ENCODE measurements at places on chromosomes 1 and 21.
A peak's percentile ranks its signal among the peaks of the same experiment; 100 is the strongest.

- DNase-seq: no peak
Measured at GRCh38 chr1:45411510-45411899, 71.3 kb upstream of the MUTYH start.

DNA sequence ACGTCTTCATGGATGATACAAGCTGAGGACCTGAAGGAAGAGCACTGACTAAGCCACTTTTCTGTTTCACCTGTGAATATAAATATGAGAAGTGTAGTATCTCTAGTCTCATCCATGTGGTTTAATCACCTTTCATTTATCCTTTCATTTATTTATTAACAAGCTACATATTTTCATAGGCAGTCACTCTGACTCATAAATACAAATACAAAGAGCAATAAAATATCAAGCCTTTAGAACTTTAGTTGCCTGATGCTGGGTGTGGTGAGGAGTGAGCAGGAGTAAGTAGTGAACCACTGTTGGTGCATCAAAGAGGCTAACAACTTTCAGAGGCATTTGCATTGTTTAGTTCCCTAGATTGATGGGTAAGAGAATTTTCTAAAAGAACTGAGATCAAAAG lies 269.0 kb upstream of the C1orf87 start:
- DNase-seq: no peak

GRCh38 chr1:84164161-84164560 lies 20.1 kb downstream of the PRKACB start:
- no peak for DNase-seq

DNA sequence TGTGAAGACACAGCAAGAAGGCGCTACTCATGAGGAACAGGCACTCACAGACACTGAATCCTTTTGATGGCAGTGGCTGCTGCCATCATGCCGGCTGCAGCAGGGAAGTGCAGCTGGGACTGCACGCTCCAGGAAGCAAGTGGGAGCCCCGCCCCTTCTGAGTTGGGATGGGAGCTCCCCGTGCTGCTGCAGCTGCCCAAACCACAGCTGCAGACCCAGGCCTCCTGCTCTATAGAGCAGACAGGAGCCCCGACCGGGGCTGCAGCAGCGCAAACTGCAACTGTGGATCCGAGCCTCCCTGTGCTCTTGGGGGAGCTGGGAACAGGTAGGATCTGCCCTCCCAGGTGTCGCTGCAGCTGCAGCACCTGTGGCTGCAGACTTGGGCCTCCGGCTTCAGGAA lies 65.2 kb upstream of the MARK1 start:
- DNase-seq: peak; percentile 46

DNA sequence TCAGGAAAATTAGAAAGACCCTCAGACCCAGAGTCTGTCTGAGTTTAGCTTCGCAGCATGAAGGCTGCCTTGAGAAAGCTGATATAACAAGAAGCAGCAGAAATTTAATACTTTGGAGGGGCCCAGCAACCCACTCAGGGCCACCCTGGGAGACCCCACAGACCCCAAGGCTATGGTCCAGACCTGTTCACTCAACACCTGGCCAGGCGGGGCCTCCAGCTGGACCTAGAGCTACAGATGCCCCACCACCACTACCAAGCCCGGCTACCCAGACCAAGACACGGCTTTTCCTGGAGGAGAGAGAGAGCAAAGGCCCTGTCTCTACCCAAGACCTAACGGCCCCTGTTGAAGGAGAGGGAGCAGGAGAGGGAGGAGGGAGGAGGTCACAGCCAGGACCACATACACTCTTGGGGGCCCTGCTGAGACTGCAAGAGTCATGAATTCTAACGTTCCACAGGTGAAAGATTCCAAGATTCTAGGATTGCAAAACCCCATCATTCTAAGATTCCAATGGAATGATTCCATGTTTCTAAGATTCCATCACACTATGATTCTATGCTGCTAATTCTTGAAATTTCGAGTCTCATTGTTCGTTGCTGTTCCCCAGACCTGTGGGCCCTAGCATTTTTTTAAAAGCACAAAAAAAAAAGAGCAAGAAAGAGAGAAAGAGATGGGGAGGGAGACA lies 53.2 kb downstream of the LACTBL1 start:
- DNase-seq: no peak

GRCh38 chr1:115373305-115373704 lies 35.3 kb upstream of the NGF start:
- DNase-seq: peak; percentile 1

DNA sequence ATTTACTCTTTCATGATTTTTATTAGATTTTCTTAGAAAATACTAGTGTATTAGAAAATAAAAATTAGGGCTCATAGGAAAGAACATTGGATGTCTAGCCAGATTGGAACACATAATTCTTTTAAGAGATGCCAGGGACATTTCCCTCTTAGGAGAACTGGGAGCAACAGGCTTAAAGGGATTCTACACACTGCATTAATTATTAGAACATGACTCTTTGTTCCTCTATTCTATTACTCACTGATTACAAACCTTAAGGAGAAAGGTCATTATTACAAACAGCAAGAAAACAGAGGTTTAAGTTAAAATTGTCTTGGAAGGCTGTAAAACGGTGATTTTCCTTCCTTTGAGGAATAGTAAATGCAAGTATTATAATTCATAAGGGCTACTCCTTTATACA lies 32.9 kb upstream of the VAV3 start:
- DNase-seq: no peak

GRCh38 chr1:237235091-237235490 lies 193.1 kb downstream of the RYR2 start:
- no peak for DNase-seq

DNA sequence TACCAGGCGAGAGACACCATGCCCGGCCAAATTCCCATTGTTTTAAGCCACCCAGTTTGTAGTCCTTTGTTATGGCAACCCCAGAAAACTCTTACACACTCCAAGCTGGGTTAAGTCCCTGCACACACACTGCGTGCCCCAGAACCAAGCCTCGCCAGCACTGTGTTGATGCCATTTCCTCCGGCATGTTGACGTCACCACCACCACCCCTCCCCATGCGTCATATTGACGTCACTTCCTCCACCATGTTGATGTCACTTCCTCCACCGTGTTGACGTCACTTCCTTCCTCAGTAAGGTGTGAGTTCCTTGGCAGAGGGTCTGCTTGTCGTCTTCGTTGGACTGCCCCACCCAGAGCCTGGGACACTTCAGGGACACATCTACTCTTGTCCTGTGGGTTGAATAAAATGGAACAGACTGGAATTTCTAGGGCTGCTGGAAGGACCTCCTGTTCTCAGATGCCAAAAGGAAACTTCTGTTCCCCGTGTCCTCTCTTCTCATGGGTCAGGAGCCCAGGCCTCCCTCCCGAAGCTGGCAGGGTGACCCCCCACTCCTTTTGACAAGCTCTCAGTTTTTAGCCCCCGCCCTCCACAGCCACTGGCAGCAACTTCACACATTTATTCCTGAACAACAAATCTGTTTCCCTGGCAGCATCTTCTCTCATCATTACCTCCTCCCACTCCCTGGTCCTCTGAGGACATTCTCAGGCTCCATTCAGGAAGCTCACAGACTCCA lies 643.3 kb downstream of the NPHP4 start:
- no peak for DNase-seq

DNA sequence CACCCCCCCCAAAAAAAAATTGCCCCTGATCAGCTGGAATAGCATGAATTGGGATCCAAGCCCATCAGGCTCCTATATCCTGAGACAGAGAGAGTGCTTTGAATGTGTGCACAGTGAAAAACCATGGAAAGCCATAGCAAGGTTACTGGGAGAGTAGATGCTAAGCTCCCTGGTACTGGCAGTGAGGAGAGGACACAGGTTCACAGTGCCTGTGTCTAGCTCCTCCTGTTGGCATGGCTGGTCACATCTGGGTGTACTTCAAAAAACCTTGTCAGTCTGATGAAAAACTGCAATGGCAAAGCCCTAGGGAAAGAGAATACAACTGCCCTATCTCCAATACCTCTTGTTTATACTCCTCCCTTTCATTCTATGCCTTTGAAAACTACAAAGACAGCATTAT lies 12.9 kb downstream of the COPA start:
- DNase-seq: no peak

DNA sequence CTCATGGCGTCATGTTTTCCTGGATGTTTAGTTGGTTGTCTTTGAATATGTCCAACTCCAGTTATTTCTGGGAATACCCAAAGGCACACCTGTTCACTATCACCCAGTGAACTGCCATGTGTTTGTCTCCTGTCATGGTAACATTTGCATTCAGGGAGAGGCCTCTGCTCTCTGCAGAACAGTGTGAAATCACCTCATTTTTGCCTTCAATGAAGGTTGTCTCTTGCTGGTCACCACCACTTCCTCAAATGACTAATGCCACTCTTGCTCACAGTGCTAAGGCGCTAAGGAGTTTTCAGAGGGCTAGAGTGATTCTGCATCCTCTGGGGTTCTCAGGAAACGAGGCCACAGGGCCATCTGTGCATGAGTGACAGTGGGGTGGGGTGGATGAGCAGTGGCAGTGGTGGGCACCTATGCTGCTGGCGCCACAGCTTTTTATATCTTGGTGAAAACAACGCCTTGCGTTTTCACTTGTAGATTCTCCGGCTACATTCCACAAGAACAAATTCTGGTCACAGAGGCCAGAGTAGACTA lies 60.0 kb upstream of the ATP5PO start:
- no peak for DNase-seq

GRCh38 chr1:45211076-45211475 lies 4.7 kb upstream of the ZSWIM5 start:
- DNase-seq: no peak

GRCh38 chr21:29711236-29711635 lies 228.6 kb downstream of the GRIK1 start:
- no peak for DNase-seq

- no peak for DNase-seq
Measured at GRCh38 chr1:118116401-118116800, 68.6 kb downstream of the SPAG17 start.

DNA sequence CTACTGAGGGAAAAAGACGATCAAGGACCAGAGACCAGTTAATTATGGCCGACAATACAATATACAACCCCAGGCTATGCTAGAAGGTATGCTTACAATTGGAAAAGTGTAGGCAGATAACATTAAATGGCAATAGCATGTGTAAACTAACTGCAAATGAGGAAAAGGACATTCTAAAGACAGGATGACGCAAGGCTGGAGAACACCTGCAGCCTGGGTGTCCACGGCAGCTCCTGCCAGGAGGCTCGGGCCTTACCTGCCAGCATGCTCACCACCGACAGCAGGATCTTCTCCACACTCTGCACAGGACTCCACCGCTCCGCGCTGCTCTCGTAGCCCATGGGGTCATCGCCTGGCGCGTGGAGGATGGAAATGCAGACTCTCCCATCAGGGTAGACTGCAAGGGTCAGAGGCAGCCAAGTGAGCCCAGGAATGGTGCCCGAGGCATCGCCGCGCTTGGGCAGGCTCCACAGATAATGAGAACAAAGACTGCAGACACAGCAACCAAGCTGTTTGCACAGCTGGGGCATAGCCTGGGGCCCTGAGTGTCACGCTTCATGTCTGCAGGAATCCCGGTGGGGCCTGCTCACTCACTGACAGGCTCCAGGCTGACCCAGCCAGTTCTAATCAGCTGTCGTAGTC lies 28.2 kb downstream of the UBE2G2 start:
- DNase-seq: peak; percentile 90

- DNase-seq: no peak
Measured at GRCh38 chr1:117565745-117566455, 39.9 kb upstream of the TENT5C start.

DNA sequence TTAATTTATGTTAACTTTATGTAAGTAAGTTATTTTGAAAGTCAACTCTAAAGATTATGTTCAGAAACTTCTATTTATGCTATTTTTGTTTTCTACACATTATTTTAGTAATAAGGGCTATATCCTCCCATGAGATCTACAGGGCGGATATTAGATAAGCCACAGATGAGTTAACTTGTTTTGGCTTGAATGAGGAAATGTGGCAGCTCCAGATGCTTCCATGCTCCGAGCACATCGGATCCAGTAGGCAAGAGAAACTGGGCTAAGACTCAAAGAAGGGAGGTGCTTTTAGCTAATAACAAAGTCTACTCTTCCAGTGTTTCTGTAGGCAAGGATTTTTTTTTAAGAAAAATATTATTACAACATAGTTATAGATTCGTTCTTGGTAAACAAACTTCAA lies 20.0 kb upstream of the LAMC1 start:
- no peak for DNase-seq

DNA sequence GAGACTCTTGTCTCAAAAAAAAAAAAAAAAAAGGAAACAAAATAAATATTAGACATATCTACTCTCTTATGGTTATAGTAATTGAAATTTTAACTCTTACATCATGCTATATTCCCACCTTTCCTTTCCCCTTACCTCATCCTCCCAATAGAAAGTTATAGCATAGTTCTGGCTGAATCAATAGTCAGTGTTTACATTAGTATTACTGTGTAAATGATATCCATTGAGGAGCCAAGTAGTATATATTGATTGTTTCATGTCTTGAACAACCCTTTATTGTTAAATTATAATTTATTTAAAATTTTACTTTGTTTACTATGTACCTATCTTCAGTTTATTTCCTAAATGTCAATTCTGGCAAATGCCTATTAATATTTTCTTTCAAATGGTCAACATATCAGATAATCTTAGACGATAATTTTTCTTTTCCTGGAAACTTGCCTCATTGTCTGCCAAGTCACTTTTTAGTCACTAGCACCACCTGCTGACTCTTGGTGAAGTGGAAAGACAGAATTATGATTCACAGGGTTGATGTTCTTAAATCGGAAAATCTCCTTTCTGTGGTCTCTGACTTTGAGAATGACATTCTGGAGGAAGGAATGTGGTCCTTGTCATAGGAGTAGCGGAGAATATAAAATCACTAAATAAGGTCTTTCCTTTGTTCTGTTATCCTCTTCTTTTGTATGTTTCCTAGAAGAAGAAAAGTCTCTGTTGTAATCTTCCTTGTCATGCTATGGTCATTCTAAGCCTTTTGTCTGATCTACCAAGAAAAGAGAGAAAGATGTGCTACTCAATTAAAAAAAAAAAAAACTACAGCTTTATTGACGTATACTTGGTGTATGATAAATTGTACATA lies 8.6 kb downstream of the HJV start:
- peak; percentile 59 for DNase-seq

GRCh38 chr1:1013105-1013921 lies at the start of gene ISG15:
Gene ISG15, plus strand, starts transcription at chr1:1013497. Its CDS starts 77 bp downstream, at chr1:1013574.
- DNase-seq: peak; percentile 76

DNA sequence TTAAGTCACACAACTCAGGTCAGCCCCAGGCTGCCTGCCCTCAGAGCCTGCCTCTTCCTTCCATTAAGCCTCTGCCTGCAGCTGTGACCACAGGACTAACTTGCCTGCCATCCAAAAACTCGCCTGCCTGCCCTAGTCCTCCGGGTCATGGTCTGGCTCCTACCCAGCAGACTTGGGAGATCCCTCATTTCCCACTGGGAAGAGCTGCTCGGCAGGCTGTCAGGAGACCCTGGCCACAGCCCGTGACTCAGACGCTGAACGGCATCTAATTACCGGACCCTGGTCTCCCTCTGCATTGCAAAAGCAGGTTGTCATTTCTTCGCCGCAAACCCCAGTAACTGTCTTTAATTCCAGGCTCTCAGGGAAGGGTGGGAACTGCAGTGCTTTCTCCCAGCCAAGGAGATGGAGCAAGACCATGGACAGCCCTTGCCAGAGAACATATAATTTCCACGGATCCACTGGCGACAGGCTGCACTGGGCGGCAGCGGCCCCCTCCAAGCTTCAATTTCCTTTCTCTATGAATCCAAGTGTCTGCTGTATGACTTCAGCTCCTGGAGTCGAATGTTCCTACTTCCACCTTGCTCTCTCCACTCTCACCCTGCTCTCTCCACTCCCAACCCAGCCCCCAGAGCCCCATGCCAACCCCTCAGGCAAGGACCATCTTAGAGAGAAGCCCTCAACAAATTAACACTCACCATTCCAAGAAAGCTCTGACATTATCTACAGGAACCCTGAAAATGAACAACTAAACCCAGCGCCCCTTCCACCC lies 20.4 kb downstream of the OLFML2B start:
- DNase-seq: no peak

- DNase-seq: no peak
Measured at GRCh38 chr1:54156201-54156600, 3.4 kb upstream of the CDCP2 start.

All from NCI-H2029 (cell line).